ENCODE measurements at places on chromosomes 1 and 21.
A peak's percentile ranks its signal among the peaks of the same experiment; 100 is the strongest.

- peak; percentile 44 for DNase-seq
These were observed 485 bp downstream of the SIPA1L2 start for GRCh38 chr1:232629250-232630046.

GRCh38 chr1:234763367-234763766 is 153.4 kb upstream of the IRF2BP2 start:
- DNase-seq = no peak

DNA sequence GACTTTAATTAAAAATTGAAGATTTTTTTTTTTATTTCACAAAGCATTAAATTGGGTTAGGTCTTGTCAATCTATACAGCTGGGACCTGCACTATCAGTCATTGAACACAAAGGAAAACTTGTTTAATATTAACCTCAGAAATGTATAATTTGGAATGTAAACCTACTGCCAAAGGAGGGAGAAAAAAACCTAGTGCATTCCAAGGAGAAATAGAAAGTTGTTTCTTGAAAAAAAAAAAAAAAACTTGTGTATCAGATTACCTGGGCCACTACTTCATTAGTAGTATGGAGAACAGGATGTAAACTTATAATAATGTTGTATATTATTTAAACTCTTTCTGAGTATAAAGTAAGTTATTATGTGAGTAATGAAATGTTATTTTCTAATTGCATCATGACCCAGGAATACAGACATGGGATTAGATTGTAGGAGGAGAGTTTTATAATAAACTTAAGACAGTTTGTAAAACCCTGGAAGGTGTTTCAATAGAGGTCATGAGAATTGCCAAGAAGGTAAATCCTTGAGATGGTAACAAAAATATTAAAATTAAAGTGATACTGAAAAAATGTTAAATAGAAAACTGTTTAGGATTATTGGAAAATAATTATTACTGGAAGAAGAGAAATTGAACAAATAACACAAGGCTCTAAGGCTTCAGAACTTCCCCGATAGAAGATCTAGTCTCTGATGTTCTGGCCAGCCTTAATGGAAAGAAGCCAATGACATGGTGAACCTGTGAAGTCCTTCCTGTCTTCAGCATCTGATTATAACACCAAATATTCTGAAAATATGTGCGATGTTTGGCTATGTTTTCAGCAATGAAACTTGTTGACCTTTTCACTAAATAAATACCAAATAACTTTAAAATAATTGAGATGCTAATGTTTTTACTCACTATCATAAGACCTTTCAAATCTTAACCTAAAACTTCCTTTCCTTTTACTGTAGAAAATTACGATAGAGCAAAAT is 412.8 kb upstream of the LYPLAL1 start:
- DNase-seq = no peak

DNA sequence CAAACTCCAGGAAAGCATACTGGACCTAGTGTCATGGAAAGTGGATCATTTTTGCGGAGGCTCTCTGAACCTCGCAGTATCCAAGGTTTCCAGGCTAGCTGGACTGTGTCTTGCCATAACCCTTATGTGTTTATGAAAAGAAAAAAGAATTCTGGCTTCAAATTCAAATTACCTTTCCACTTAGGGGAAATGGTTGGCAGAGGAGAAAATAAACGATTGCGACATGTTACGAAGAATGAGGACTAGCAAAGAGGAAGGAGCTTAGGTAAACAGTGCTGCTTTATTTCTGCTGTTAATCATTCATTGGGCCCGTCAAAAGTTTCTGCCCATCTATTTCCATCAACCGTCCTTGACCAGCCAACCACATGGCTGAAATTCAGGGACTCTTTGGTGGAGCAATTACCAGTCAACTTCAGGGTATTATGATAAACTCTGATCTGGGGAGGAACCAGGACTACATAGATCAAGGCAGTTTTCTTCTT is at the start of gene C4BPA:
Gene C4BPA, plus strand, starts transcription at position 342 of the 482 bp plus-strand sequence. CDS start 8,793 bp downstream, outside the sequence.
- DNase-seq = no peak

DNA sequence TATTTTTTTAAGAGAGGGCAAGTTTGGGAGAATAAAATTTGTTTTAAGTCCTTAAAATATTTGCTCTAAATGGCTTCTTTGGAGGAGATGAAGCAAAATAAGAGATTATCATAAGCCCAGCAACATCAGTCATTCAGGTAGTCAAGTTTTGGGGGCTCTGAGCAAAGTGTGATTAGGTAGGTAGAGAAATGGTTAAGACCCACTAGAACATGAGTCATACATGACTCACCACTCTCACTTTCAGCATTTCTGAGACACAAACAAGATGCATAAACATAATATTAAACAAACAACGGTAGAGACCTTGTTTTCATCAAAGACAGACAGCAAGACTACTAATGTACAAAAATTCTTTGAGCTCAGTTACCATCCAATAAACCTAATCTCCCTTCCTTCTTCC is 272.2 kb downstream of the LMO4 start:
- DNase-seq = no peak

GRCh38 chr21:46320331-46320801 is 3.3 kb downstream of the C21orf58 start:
- no peak for DNase-seq

DNA sequence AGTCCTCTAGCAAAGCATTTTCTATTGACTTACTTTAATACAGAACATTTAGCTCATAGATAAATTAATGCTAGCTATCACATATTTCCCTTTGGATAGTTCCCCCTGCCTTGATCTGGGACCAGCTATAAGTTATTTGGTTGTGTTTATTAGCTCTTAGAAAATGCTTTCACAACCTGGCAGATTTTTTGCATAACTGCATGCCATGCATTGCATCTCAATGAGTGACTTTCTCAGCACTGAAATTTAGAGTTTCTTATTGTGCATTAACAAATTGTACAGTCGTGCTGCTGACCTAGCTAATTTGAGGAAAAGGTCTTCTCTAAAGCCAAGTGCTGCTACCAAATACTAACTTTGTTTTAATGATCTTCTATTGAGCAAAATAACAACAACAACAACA is 164.8 kb downstream of the PLPPR5 start:
- no peak for DNase-seq

All from NCI-H146 (cell line).